ENCODE measurements at places on chromosomes 12 and 14.

DNA sequence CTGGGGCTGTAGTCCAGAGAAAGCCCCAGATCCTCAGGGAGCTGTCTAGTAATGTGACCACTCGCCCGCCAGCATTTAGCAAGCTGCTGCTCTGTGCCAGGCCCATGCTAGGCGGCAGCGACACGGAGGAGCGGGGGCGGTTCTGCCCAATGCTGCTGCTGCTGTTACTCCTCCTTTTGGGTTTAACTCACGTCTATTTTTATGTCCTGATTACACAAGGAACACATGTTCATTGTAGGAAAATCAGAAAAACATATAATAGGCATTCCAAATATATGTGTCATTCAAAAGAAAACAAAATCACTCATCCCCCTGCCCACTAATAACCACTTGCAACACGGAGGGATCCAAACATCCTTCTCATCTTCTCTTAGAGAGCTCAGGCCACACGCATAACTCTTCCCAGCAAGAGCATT, 30.4 kb downstream of the CCDC92 start:
- DNase-seq: no peak

- no peak for DNase-seq
Measured at GRCh38 chr14:38047195-38047902, 160.4 kb upstream of the SSTR1 start.

DNA sequence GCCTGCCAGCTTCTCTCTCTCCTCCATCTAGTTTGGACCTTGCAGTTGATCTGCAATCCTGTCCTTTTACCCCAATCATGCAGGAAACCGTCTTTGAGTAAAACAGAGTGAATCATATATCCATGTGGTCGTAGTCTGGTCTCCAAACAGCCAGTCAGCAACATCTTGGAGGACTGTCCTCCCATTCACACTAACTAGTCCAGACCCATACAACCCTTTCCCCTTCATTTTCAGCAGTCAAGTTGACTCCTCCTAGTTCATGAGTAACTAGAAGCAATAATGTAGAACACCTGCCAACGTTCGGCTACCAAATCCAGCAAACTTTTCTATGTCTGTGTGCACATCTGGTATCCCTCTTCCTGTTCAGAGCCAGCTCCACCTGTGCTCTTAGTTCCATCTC, 10.8 kb upstream of the BIN2 start:
- DNase-seq: no peak

DNA sequence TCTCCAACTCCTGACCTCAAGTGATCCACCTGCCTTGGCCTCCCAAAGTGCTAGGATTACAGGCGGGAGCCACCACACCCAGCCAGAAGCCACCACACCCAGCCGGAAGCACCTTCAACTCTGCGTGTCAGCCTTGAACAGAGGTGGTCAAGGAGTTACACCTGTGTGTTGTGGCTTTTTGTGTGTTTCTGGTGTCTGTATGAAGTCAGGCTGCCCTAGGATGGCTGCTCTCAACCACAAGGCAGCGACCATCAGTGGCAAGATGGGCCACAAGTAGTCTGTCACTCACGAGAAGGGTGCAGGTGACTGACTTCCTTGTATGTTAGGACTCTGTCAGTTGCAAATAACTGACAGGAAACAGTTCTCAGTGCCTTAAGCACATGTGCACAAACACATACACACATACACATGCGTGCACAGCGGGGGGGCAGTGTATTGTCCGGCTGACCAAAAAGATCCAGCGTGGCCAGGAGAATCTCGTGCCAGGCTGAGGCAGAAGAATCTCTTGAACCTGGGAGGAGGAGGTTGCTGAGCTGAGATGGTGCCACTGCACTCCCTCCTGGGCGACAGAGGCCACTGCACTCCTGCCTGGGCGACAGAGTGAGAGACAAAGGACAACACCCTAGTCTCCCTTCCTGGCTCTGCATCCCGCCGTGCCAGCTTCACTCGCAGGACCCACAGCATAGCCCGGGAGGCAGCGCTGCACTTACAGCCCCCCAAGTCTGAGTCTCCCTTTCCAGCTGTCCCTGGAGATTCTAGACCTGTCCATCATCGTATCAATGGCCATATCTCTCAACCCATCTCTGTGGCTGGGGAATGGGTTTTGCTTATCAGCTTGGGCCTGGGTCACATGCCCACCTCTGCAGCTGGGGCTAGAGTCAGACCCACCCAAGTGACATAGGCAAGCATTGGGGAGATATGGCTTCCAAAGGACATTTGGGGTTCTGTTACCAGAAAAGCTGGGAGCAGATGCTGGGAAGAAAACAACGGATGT, 13.7 kb downstream of the P2RX4 start:
- DNase-seq: no peak

DNA sequence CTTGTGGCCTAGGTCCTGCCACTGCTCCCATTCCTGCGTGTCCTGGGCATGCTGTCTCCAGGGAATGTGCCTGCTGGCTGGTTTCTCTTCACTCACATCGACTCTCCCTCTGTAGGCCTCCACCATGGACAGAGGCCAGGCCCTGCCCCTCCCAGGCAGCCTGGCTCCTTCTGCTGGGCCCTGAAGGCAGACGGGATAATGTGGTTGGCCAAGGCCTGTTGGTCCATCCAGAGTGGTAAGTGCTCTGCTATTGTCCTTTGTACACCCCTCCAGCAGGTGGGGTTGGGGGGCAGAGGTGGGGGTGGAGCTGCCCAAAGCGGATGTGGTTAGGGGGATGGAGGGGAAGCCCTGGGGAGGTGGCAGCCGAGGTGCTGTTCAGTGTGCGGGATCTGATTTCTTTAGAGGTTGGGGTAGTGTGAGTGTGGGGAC, 9.5 kb upstream of the NR4A1 start:
- DNase-seq: no peak

DNA sequence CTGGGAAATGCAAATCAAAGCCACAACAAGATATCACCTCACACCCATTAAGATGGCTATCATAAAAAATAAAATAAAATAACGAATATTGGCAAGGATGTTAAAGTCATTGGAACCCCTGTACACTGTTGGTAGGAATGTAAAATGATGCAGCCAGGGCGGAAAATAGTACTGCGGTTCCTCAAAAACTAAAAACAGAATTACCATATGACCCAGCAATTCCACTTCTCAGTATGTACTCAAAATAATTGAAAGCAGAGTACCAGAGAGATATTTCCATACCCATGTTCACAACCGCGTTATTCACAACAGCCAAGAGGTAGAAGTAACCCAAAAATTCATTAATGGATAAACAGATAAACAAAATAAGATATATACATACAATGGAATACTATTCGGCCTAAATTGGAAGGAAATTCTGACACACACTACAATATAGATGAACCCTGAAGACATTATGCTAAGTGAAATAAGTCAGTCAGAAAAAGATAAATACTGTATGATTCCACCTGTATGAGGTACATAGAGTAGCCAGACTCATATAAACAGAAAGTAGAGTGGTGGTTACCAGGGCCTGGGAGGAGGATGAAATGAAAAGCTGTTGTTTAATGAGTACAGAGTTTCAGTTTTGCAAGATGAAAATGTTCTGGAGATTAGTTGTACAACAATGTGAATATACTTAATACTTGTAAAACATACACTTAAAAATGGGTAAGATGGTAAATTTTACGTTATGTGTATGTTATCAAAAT, 84.6 kb downstream of the TXNDC16 start:
- DNase-seq: no peak

GRCh38 chr14:69539631-69540410, 34.9 kb downstream of the CCDC177 start:
- no peak for DNase-seq

- DNase-seq: no peak
Measured at GRCh38 chr14:87170179-87170578, 822.8 kb downstream of the GALC start.

GRCh38 chr14:31013841-31014240, 11.6 kb upstream of the AP4S1 start:
- no peak for DNase-seq

DNA sequence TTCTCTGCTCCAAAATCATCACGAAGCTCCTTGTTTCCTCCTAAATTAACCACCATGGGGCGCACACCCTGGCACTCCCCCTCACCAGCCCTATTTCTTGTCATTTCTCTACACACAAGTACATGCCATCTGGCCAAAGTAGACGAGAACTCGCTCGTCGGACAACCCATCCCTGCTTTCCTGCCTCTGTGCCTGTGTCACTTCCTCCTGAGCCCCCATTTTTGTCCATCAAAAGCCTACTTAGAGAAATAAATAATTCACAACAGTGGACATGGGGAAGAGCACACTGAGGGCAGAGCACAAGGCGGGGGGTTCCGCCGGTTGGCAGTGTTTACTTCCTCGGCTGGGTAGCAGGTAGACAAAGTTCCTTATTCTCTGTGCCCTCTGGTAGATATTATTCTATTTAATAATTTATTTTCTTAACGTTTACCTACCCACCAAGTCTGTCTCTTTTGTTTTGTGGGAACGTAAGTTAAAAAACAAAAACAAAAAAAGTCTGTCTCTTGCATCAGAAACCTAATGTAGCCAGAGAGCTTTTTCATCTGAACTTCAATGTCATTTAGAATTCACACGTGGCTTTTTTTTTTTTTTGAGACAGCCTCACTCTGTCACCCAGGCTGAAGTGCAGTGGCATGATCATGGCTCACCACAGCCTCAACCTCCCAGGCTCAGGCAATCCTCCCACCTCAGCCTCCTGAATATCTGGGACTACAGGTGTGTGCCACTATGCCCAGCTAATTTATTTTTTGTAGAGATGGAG, 6.0 kb downstream of the VPS37B start:
- no peak for DNase-seq

- no peak for DNase-seq
Measured at GRCh38 chr12:53808023-53808705, 56.4 kb upstream of the CISTR start.

DNA sequence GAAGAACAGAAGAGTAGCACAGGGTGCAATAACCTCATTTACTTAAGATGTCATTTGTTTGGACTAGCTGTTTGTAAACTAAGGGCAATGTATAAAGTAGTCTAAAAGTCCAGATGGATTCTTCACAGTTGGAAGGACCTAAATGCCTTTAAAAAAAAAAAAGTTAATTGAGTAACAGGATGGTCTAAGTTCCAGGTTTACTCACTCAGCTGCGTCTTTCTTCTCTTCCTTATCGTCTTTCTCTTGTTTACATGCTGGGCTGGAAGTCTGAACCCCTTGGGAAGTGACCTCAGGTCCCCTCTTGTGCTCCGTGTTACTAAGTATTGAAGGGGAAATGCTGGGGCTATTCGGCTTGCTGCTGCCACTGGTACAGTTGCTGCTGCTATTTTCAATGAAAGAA, 82.5 kb downstream of the SH2B3 start:
- no peak for DNase-seq

DNA sequence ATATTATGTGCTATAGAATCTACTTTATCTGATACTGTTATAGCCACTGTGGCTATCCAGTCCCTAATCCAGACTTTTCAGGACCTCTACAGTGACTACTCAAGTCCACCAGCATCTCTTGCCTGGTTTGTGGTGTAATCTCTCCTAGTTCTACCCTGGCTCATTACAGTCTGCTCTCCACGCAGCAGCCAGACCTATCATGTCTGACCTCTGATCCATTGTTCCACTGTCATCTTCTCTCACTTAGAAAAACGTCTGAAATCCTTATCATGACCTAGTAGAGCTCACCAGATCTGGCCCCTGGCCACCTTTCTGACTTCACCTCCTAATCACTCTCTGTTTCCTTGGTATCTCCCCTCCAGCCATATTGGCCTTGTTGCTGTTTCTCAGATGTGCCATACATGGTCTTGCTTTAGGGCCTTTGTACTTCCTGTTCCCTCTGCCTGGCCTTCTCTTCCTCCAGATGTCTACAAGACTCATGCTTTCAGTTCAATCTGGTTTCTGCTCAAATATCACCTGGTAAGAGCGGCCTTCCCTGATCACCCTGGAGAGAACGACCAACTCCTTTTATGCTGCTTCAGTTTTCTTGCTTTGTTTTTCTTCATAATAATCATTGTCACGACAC, 475.5 kb downstream of the AACS start:
- no peak for DNase-seq

- DNase-seq: no peak
Measured at GRCh38 chr14:91244501-91244901, at the start of gene GPR68. Gene GPR68 (minus strand): TSS chr14:91244704. CDS start chr14:91235050, 9,654 bp downstream.

GRCh38 chr12:105740369-105740768, 398.4 kb downstream of the NUAK1 start:
- DNase-seq: no peak

DNA sequence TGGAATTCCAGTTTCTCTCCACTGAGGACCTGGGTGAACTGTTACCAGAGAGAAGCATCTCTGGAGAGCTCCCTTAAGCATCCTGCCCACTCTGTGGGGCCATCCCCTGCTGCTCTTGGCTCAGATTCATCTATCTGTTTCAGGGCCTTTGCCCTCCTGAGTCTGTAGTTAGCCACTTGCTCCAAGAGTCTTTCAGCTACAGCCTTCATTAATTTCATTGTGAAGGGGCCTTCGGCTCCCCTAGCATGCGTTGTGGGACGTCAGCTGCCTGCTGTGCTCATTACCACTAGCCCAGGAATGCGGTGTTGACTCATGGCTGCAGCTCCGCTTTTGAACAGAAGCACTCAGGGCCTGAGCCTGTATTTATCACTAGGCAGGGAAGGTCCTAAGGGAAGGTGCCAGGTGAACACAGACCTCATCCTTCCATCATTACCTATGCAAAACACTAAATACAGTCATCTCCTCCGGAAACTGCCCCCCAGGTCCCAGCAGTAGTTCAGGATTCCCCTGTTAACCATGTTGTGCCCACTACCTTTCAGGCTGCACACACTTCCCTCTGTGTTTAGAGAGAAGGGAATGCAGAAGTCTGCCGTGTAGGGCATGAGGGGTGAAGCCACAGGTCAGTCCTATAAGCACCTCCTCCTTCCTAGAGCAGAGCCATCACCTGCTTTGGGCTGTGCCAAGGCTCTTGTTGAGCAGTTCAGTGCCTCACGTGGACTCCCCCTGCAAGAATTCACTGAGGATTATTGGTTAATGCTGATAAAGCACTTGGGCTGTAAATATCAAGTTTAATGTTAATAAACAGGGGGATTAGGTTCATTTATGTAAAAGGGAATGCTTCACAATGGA, 191.4 kb downstream of the CACNA1C start:
- DNase-seq: no peak

DNA sequence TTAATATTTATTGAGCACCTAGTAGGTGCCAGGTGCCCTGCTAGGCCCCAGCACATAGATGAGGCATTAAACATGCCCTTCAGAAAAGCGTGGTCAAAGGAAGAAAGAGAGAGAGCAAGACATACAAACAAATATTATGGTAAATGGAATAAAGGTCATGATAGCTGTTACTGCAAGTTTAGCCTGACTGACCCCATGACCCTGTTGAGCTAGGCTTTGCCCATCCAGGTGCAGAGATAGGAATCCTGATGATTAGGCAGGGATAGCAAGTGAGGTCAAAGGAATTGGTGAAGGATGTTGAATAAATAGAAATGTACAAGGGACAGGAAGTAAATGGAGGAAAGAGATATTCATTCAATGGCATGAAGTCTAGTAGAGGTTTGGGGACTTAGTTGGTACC, 33.4 kb upstream of the SLC15A5 start:
- no peak for DNase-seq

GRCh38 chr14:61308198-61308597, 13.2 kb upstream of the PRKCH start:
- no peak for DNase-seq
